CD14-positive monocyte (primary cell): ENCODE measurements at places on chromosomes 3 and 15.

DNA sequence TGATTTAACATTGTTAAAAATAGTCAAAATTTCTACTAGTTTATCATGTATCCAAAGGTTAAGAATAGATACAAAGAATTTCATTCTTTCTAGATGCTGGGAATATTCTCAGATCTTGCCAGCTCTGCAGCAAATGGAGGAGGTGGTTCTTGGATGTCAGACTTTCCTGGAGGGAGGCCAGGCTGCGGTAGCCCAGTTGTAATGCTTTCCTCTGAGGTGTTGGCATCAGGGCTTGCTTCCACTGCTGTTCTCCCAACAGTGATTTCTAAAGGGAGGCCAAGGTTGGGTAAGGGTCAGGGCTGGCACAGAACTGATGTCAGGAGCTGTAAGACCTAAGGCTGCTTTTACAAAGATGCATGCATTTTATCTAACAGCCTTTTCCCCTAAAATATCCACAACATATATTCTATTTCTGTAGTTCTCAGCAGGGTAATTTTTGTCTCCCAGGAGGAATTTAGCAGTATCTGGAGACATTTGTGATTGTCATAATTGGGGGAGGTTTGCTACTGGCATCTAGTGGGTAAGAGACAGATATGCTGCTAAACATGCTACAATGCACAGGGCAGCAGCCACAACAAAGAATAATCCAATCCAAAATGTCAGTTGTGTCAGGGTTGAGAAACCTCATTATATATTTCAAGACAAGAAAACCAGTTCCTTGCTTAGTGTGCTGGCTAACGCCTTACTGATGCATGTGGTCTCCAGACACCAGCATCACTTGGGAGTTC, 42.0 kb upstream of the SPTSSB start:
- DNase-seq, result no peak

DNA sequence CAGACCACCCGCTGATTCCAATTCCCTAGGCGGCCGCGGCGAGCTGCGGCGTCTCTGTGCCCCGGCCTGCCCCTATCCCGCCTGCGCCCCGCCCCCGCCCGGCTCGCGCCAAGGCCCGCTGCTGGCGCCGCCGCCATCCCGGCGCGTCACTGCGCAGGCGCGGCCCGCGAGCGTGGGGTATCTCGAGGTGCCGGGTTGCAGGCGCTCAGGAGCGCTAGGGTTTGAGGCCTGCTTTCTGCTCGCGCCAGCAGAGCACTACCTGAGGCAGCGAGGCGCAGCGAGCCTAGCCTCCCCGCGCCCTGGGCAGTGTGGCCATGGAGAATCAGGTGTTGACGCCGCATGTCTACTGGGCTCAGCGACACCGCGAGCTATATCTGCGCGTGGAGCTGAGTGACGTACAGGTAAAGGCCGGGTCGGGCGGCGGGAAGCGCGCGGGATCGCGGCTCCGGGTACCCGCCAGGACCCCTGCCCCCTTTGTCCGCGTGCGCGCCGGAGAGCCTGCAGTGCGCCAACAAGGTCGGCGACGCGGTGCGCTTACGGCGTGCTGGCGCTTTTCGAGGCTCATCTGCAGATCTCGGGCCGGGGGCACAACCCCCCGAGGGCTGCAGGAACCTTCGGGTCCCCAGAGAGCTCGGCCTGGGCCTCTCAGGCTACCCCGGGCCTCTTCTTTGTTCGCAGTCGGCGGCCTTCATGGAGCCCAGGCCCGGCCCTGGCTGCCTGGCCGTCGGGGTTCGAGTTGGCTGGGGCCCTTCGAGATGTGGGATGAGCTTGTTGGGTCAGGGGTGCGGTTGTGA, at the start of gene HACD3:
TSS of gene HACD3 (plus strand) at position 146 of the 794 bp plus-strand sequence. CDS start at position 315, 169 bp downstream.
- peak; percentile 65 for DNase-seq

DNA sequence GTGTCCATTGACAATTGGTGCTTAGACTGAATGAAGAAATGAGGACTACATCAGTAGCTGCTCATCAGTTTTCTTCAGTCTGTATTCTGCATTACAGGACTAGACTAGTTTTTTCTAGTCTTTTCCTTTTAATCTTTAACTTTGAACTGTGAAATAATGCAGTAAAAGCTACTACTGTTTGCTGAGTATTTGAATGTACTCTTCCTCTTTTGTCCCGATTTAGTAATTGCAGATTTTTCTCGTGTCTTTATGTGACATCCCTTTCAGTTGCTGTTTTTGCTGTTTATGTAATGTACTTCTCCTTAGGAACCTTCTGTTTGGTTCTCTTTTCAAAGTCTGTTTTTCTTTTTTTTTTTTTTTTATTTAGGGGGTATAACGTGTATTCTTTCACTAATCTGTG, 17.4 kb downstream of the MFSD1 start:
- peak; percentile 36 for DNase-seq

DNA sequence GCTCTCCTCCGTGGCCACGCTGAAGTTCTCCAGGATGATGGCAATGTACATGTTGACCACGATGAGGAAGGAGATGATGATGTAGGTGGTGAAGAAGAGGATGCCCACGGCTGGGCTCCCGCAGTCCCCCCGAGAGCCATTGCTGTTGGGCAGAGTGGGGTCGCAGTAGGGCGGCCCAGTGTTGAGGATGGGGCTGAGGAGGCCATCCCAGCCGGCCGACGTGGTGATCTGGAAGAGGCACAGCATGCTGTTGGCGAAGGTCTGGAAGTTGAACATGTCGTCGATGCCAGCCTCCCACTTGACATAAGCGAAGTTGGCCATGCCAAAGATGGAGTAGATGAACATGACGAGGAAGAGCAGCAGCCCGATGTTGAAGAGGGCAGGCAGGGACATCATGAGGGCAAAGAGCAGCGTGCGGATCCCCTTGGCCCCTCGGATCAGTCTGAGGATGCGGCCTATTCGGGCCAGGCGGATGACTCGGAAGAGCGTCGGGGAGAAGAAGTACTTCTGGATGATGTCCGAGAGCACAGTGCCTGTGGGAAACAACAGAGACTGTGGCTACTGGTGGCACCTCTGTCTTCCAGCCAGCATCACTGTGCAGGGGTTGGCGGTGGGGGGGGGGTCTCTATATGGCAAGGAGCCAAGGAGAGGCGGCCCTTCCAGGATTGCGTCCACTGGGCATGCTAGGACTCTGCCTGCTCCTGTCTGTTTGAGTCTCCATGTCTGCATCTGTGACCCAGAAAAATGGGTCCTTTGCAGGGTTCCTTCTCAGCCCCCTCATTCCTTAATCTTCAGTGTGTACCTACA, 55.1 kb downstream of the EXOG start:
- DNase-seq, result no peak

GRCh38 chr3:108124337-108125152, 33.7 kb upstream of the CD47 start:
- DNase-seq, result peak; percentile 86

- DNase-seq, result no peak
Measured at GRCh38 chr3:88611826-88612326, 462.1 kb downstream of the C3orf38 start.

- no peak for DNase-seq
Measured at GRCh38 chr15:70530503-70530902, 232.9 kb downstream of the UACA start.

- no peak for DNase-seq
Measured at GRCh38 chr3:39332525-39332924, 3.0 kb downstream of the CCR8 start.

GRCh38 chr3:192927016-192927415, 9.4 kb upstream of the MB21D2 start:
- DNase-seq, result no peak

- DNase-seq, result no peak
Measured at GRCh38 chr15:69380100-69380725, 33.9 kb upstream of the KIF23 start.

GRCh38 chr3:106299300-106300098, 430.7 kb upstream of the CBLB start:
- DNase-seq, result no peak

GRCh38 chr15:79736435-79737000, 160.3 kb downstream of the MTHFS start:
- DNase-seq, result no peak

- DNase-seq, result no peak
Measured at GRCh38 chr15:52228921-52229320, 37.7 kb upstream of the GNB5 start.

GRCh38 chr15:39381517-39381916, 199.4 kb upstream of the THBS1 start:
- DNase-seq, result peak; percentile 80

DNA sequence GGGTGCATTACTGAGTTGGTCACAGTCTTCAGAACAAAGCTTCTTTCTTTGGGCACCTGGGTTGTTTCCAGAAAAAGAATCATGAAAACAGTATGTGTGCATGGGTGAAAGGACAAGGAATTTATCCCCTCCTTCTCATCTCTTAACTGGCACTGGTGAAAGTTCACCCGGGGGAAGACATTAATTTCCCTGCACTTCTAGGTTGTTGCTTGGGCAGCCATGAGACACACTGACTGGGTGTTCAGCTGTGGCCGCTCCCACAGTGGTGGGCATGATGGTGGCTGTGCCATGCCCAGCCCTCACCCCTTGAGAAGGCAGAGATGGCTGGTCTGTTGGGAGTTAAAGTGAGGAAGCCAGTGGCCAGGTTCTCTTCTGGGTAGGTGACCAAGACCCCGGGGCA, 16.6 kb upstream of the KY start:
- DNase-seq, result no peak

GRCh38 chr3:134542287-134542958, 56.6 kb downstream of the CEP63 start:
- DNase-seq, result no peak

- DNase-seq, result no peak
Measured at GRCh38 chr3:187931101-187931500, 185.8 kb upstream of the BCL6 start.

GRCh38 chr3:126530171-126531050, 6.5 kb downstream of the CHST13 start:
- peak; percentile 61 for DNase-seq
